Right hindlimb (tissue), 1 donor: ENCODE measurements at places on chromosomes 2 and 18.

- peak; percentile 97 for DNase-seq
Measured at GRCh38 chr2:53970724-53971602, at the start of gene PSME4. Gene PSME4, minus strand, starts transcription at chr2:53970993. Its CDS starts 209 bp downstream, at chr2:53970784.

DNA sequence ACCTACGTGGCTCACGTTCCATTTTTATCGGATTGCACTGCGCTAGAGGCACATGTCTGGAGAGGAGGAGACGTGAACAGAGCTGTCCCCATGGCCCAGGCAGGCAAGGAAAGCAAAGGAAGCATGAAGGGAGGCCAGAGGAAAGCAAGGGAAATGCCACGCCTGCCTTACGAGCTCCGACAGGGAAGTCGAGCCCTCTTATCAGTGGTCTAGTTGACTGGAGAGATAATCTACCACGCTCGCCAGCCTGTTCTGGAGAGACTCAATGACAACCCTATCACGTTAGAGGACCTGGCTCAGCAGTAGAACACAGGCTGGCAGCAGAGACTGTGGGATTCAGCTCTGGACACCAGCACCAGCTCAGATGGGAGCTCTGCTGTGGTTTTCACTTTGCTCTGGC, 202.6 kb upstream of the ID2 start:
- DNase-seq = no peak

DNA sequence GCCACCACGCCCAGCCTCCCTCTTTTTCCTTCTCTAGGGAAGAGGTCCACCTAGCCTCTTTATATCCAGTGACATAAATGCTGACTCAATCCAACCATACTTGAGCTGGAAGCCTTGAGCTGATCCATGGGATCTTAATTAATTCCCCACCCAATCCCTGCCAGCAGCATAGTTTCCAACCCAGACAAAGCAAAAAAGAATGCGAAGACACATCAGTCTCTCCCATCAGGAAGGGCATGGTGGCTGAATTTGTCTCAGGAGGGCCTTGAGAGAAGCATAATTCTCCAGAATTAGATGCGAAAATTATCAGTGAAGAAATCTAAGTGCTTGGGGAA, 22.5 kb downstream of the CASP10 start:
- DNase-seq = no peak

DNA sequence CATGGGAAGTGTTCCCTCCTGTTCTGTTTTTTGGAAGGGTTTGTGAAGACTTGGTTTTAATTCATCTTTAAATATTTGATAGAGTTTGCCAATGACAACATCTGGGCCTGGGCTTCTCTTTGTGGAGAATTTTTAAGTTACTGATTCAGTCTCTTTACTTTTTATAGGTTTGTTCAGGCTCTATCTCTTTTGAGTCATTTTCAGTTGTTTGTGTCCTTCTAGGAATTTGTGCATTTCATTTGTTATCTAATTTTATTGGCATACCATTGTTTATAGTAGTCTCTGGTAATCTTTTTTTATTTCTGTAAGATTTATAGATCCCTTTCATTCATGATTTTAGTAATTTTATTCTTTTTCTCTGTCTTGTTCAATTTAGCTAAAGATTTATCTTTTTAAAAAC, 14.6 kb downstream of the SCLY start:
- no peak for DNase-seq

- no peak for DNase-seq
Measured at GRCh38 chr2:96409081-96409819, 73.7 kb downstream of the NCAPH start.

DNA sequence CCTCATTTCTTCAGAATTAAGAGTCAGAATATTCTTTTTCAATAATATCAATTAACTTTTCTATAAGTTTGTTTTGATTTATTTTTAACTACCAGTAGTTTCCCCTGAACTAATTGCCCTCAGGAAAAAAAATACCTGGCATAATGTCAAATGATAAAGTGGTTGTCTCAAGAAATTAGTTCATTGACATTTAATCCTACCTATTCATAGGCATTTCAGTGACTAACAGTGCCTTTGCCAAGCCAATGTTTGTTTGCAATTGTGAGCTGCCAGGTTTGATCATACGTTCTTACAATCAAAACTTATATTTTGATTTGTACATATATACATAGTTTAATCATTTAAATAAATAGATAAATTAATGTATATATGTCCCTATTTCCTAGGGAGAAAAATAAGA, 267.3 kb upstream of the MC4R start:
- DNase-seq = no peak

GRCh38 chr2:175039031-175039430, 33.9 kb upstream of the CHN1 start:
- no peak for DNase-seq

DNA sequence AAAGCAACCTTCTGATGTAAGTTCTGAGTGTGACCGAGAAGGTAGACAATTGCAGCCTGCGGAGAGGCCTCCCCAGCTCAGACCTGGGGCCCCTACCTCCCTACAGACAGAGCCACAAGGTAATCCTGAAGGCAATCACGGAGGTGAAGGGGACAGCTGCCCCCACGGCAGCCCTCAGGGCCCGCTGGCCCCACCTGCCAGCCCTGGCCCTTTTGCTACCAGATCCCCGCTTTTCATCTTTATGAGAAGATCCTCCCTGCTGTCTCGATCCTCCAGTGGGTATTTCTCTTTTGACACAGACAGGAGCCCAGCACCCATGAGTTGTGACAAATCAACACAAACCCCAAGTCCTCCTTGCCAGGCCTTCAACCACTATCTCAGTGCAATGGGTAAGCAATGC, 3.0 kb downstream of the BCL2L11 start:
- DNase-seq = no peak

DNA sequence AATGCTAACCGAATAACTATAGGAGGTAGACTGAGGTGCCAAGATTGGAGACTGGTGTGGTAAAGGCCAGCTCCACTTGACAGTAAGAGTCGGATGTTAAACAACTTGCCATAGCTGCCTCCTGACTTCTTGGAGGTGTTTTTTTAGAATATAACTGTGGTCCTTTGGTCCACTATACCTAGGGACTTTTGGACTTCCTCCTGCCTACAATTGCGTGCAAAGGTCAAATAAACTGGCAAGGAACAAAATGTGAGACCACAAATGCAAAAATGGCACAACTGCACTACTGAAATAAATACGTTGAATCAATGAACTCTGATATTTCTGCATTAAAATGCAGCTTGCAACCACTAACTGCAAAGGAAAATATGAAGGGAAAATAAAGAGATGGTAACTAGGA, 338.6 kb downstream of the NRXN1 start:
- no peak for DNase-seq

- DNase-seq = no peak
Measured at GRCh38 chr2:23327887-23328286, 57.1 kb upstream of the KLHL29 start.

DNA sequence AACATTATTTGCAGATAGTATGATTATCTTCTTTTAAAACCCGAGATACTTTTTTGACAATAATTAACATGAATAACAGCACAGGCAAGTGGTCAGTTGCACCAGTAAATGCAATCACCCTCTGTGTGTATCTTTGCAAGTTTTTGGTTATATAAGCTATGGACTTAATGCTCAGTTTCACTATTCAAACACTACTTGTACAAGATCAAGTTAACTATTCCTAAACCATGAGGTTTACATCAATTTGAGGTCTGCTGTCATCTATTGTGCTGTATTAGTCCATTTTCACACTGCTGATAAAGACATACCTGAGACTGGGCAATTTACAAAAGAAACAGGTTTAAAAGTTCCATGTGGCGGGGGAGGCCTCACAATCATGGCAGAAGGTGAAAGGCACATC, 323.2 kb downstream of the NR4A2 start:
- no peak for DNase-seq

DNA sequence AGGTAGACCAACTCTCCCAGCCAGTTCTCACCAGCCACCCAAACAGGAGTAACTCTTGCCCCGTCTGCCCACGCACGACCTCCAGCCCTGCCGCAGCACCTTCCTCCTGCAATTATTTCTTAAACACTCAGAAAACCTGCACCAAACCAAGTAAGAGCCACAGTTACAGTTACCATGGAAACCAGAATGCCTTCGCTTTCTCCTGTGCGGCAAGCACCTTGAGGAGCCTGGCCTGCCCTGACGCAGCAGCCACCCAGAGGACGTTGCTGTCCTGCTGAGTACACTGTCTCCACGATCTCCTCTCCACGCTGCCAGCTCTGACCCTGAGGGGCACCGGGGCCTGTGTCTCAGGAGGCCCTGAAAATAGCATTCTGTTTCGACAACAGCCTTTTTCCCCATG, 94.3 kb upstream of the SMIM21 start:
- no peak for DNase-seq

- no peak for DNase-seq
Measured at GRCh38 chr18:13809531-13810255, 14.3 kb upstream of the MC5R start.

DNA sequence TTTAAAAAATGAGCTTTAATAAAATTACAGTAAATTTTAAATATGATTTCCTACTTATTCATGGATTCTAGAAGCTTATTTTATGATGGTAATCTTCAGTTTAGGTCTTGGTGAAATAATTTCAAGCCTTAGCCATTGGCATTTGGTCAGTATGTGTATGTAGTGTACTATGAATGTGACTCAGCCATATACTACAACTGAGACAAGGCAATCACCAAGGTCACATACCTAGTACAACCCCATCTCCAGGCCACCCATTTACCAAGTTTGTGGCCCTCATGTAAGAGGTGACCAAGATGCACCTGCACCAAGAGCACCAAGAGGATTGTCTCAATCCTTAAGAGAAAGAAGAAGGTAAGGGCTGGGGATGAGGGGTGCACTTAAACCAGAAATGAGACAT, 54.8 kb upstream of the FRZB start:
- DNase-seq = no peak

- DNase-seq = no peak
Measured at GRCh38 chr2:11118761-11119160, 36.5 kb upstream of the SLC66A3 start.

GRCh38 chr18:64264171-64264570, 115.3 kb upstream of the LINC00305 start:
- no peak for DNase-seq

- DNase-seq = no peak
Measured at GRCh38 chr18:24446453-24446852, 14.0 kb upstream of the HRH4 start.

GRCh38 chr18:75530566-75531211, 103.2 kb upstream of the SMIM21 start:
- DNase-seq = peak; percentile 53

DNA sequence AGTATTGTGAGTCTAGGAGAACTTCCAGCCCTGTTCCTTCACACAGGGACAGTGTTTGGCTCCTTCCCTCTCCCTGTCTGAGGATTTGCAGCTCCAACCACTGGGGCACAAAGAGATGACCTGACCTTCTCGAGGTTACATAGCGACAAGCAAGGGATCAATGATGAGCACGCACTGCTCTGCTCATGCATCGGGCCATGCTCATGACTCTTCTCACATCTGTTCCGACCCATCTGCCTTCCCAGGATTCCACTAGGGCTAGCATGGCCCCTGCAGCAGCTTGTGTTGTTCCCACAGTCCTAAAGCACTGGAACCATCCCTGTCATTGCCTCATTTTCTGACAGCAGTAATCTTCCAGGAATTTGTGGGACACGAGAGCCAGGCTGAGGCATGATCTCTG, 78.8 kb upstream of the ARHGAP28 start:
- peak; percentile 28 for DNase-seq

DNA sequence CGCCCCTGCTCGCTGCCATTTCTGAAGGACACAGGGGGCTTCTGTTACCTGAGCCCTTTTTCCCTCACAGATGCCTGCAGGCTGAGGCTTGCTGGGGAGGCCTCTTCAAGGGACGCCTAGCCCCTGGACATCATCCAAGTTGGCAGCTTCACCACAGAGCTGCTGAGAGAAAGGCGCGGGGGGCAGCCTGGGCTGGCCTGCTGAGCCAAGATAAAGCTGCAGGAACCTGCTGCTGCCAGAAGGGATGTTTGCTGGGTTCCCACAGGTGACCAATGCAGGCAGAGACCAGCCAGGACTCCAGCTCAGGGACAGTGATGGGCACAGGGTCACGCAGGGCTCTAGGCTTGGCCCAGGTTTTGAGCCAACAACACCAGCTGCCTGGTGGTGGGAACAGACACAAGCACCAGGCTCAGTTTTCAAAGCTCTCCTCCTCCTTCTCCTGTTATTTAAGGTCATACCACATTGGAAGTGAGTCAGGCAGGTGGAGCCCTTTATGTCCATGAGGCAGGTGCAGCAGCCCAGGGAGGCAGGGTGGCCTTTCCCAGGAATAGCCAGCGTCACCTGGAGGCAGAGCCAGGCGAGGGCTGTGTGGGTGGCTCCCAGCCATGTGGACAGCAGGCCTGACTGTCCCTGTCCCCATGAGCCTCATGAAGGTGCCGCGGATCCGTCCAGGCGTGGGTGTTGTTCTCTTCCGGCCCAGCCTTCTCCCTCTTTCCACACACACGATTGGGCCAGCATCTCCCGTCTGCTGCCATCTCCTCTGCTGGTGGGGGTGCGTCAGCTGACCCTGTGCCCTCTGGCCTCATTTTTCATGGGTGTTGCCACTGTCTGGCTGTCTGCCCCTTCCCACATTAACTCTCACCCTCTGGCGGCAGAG, 515.5 kb upstream of the MYT1L start:
- peak; percentile 76 for DNase-seq

- no peak for DNase-seq
Measured at GRCh38 chr2:80506563-80506962, 202.0 kb upstream of the LRRTM1 start.

GRCh38 chr2:32060266-32060665, 3.1 kb upstream of the SPAST start:
- DNase-seq = no peak

DNA sequence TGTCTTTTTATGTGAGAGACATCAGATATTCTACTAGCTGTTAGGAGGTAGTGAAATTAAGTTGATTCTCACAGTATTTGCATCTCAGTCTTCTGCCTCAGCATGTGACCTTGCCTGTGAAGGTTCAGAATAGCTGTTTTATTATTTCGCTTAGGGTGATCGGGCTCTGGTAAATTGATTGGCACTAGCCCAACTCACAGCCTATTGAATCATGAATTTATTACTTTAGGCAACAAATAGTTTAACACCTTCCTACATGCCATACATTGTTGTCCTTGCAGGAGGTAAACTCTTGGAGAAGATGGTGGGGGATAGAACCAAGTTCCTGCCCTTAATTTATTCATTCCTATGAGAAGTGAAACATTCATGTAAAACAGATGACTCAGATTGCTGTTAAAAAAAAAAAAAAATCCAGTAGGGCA, 101.9 kb downstream of the GPD2 start:
- no peak for DNase-seq

- no peak for DNase-seq
Measured at GRCh38 chr2:54898456-54899226, 151.6 kb downstream of the RTN4 start.

- no peak for DNase-seq
Measured at GRCh38 chr2:238997137-238997390, 149.2 kb downstream of the TWIST2 start.

GRCh38 chr2:47073641-47074040, 81.5 kb downstream of the STPG4 start:
- no peak for DNase-seq

DNA sequence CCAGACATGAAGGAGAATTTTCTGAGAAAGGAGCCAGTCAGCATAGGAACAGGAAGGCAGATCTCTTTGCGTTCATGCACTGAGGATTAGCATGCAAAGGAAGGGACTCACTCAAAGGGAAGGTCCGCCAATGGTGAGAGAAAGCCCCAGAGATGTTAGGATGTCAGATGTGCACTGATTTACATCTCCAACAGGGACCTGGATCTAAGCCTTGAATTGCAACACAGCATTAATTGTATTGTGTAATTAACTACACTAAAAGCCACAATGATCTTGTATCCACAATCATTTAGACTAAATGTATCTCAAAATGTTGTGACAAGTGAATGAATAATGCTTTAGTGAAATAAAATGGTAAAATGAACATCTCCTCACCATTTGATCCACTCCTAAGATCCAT, 4.2 kb downstream of the SERPINB5 start:
- no peak for DNase-seq
